ENCODE measurements at places on chromosomes 6 and 20.

- no peak for DNase-seq
Measured at GRCh38 chr20:31709939-31710338, 12.7 kb downstream of the BCL2L1 start.

GRCh38 chr6:36504982-36505381, 42.3 kb downstream of the STK38 start:
- no peak for DNase-seq

- DNase-seq, result no peak
Measured at GRCh38 chr6:170237999-170238740, 52.7 kb downstream of the DLL1 start.

- no peak for DNase-seq
Measured at GRCh38 chr6:112227992-112228391, 26.4 kb downstream of the LAMA4 start.

- DNase-seq, result no peak
Measured at GRCh38 chr6:135555550-135555949, 58.0 kb upstream of the AHI1 start.

DNA sequence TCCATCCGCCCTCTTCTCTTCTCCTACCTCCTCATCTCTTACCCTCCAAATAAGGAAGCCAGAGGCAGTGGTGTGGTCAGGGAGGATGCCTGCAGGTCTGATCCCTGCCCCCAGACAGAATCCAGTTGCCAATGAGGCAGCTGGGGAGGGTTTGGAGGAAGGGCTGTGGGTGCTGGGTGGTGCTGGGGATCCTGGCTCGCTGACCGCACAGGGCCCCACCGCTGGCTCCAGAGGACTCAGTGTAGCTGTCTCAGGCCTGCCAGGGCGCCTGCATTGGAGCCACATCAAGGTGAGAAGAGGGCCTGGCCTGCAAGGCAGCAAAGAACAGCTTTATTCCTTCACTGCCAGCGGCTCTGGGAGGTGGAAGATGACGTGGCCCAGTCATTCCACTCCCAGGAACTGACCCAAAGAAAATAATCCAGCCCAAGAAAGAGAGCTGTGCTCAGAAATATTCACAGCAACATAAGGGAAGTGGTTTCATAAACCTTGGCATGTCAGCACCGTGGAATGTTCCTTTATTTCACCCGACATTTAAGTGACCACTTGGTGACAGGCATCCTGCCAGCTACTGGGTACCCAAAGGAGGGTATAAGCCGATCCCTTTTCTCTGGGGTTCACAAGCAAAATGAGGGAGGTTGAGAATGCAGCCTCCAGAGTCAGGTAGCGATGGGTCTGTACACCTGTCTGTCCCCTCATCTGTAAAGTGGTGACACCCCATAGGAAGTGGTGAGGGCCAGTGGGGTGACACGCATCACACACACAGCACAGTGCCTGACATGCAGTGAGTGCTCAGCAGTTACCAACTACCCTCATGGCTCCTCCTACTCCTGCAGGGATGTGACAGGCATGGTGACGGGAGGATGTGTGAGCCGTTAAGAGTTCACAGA, 125.1 kb downstream of the SNX5 start:
- no peak for DNase-seq

DNA sequence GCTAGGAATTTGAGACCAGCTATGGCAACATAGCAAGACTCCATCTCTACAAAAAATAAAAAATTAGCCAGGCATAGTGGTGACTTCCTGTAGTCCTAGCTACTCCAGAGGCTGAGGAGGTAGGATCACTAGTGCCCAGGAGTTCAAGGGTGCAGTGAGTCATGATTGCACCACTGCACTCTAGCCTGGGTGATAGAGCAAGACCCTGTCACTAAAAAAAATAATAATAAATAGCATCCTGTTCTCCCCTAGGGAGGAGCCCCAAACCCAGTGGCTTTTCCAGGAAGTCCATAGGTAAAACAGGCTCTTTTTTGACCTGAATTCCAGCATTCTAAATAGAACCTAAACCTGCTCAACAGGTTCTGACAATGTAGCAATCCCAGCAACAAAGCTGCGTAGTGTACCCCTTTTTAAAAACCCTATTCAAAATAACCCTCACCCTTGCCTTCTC, 192.0 kb downstream of the ALDH8A1 start:
- no peak for DNase-seq

DNA sequence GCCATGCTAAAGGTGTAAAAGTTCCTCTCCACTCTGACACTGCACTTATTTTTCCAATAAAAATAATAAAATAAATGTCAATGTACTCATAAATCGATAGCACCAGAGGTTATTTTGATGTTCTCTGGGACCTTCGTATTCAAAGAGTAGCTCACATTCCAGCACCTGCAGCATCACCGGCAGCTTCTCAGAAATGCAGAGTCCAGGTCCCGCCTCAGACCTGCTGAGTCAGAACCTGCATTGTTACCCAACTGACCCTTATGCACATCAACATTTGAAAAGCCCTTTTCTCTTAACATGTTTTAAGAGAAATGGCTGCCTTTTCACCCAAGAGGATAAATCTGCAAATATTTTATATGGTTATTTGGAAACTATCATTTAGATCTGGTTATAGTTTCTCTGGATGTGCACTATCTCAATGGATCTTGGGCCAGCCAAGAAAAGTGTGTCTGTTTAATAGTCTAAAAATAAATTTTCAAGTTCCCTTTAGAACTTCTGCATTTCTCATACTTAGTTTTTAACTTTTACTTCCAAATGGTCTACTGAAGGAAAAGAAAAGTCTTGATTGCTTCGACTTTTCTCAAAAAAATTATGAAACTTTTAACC, 216.2 kb upstream of the PRDM1 start:
- no peak for DNase-seq

DNA sequence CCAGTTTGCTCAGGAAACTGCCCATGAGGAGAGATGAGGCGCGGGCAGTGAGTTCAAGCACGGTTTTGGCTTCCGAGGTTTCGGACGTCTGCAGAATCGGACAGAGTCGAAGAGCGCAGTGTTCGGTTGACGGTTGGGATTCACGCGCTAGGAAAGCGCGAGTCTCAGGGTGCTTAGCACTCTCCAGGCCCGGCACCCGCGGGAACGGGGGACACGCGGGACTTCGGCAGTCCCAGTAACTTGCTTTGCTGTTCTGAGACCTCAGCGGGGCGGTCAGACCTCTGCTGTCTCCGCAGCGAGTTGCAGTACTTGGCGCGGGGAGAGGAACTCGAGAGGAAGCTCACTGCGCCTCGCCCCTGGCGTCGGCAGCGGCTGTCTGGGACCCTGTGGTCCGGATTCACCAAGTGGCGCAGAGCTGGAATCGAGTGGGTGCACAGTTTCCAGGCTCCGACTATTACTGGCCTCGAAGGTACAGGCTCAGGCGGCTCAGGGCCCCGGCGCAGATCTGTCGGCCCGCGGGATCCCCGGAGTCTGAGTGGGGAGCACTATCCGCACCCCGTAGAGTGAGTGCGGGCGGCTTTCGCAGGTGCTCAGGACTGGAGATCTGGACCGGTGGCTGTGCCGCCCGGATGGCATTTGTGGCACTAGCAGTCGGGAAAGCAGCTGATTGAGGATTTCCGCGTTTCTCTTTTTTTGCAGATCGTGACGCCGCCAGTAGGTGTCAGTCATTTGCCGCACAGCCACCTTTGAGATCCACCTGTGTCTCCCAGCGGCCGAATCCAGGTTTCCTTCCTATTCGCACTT, at the start of gene POM121L2:
TSS of gene POM121L2 (minus strand) at position 128 of the 804 bp plus-strand sequence. CDS start at position 25, 103 bp downstream.
- DNase-seq, result no peak

DNA sequence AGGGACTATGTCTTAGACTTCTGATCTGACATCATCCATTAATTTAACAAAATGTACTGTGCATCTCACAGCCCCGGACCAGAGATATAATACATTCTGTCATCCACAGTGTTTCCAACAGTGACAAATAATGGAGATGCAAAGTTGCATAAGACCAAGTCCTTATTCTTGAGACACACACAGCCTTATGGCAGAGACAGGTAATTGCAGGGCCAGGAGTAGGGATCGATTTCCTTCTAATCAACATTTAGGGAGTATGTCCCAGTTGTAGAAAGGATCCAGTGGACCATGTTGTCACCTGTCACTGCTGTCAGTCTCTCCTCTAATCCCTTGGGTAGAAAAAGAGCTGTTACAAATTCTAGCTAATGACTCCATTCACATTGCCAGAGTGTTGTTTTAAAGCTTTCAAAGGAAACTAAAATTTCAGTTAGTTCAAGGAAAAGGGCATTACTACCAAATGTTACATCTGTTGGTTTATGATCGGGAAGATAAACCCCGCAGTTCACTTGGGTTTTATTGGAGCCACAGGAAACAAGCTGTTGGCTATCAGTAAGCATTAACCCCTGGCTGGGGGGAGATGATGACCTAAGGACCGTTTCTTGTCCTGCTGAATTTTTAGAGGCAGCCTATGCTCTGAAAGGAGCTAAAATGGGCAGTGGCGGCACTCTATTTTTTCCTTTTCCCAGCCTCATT, 111.4 kb upstream of the ATXN1 start:
- DNase-seq, result no peak

GRCh38 chr6:19837511-19838441, 606 bp downstream of the ID4 start:
- no peak for DNase-seq

DNA sequence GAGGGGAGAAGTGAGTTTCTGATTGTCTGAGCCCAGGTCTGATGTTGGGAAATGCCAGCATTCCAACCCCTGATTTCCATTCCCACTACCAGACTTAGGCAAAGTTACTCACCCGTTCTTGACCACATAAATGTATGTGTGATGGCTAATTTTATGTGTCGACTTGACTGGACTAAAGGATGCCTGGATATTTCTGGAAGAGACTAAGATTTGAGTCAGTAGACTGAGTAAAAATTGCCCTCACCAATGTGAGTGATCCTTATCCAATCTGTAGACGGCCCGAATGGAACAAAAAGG, 95.8 kb upstream of the TAB2 start:
- DNase-seq, result no peak

DNA sequence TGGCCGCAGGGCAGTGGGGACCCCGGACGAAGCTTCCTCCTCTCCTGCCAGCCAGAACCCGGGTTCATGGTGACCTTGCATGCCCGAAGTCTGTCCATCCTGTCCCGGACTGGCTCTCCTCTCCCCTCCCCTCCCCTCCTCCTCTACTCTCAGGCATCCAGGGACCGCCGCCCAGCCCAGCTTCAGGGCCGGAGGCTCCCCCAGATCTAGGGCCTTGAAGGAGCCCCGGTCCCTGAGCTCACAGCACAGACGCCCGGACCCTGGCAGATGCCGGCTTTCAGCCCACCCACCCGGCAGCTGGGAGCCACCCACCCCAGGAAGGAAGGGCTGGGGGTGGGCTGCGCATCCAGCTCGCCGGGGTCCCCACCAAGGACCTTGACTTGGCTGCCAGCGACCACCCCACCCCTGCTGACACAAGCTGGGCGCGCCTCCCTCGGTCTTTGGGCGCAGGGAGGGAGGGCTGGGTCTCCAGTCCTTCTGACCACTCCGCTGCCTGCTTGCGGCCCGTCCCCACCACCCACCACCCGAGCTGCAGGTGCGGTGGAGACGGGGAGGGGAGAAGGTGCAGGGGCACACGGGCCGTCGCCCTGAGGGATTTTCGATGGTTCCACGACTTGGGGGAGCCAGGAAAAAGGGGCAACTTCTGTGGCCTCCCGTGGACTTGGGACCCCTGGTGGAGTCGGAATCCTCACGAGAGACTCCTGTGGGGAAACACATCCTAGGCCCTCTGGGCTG, 5.8 kb upstream of the ABHD16B start:
- DNase-seq, result no peak

DNA sequence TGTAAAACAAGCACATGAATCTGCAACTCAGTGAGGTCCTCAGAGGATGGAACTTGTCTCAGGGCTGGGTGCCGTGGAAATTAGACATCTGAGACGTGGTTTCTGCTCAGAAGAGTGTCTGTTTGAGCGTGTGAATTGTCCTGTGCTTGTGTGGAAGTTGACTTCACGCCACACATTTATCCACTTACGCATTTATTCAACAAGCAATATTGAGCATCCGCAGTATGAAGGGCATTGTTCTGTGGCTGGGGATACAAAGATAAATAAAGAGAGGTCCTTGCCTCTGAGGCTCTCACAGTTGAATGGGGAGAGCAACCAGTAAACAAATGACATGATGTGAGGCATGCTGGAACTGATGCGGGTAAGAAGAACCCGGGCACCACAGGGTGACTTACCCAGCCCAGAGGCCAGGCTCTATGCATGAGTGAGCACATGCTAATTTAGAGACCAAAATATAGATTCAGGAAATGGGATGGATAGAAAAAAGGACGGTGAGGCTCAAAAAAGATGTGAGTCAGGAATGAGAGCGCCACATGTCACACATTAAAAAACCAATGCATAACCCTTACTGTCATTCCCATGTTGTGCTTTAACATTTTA, 60.4 kb downstream of the SOBP start:
- DNase-seq, result no peak

DNA sequence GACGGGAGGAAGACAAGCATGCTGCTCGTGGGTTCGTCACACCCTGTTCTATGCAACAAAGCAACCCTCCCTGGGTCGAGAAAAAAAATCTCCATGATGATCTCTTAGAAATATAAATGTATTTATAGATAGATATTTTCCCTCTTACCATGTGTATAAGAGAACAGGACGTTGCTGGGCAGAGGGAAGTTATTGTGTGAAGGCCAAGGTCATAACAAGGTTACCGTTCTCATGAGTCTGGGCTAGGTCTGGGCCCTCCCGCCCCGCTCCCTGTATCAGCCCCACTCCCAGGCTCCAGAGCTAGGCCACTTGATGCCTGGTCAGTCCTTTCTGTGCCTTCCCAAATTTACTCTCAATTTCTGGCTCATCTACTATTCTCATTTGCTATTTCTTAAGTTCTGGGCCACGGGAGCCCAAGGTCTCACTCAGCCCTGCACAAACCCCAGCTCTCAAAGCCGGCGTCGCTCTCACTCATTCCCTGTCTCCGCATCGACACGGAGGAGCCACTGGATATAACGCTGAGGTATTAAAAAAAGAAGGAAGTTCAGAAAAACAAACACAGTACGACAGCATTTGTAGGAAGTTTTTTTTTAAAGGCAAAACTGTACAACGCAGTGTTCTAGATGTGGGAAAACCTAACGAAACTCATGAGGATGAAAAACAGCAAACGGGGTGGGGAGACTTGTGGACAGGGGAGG, 96.8 kb downstream of the PSMG4 start:
- no peak for DNase-seq

DNA sequence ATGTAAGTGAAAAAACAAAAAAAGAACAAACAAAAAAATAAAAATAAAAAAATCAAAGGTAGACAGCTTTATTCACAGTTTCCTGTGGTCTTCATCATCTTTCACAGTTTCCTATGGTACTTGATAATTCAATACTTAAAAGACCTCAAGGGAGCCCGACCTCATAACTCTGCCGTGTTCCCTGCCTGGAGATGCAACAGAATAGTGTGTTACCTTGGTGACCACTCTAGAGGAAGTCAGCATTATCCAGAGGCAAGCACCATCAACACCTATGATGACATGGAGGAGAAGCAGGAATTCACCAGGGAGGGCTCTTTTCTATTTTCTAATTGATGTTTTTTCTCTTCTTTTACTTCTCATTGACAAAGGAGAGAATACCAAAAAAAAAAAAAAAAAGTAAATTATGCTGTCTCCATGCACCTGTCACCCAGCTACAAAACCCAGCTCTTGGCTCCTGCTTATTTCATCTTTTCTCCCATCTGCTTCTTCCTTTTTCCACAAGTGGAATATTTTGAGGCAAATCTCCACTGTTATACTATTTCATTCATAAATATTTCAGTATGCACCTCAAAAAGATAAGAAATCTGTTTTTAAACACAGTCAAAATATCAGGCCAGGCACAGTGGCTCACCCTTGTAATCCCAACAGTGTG, 95.8 kb upstream of the STXBP5 start:
- DNase-seq, result no peak
